ENCODE measurements at places on chromosomes 4 and X. TPM values are rescaled to one million over a fixed set of nuclear protein-coding genes. Genes with fewer than 3 reads are reported as not detected.

The TMPRSS11E gene
- not detected for total RNA-seq

The MAGEA1 gene
- total RNA-seq = not detected

The HMGB3 gene
- 25.6 TPM for total RNA-seq

The MOB1B gene
- total RNA-seq = 5.9 TPM

The PCDH18 gene
- 2.8 TPM for total RNA-seq

The LETM1 gene
- total RNA-seq = 63.9 TPM

The KCND1 gene
- total RNA-seq = 3.4 TPM

The DNAAF6 gene
- not detected for total RNA-seq

The SLC2A9 gene
- total RNA-seq = 0.81 TPM

The GABRE gene
- total RNA-seq = 3.2 TPM

The RBM46 gene
- 0.81 TPM for total RNA-seq

The PNPLA4 gene
- total RNA-seq = 24.8 TPM

The YIPF7 gene
- not detected for total RNA-seq

The ANOS1 gene
- 1.6 TPM for total RNA-seq

The PLK4 gene
- total RNA-seq = 21.7 TPM

The AP1AR gene
- total RNA-seq = 8.4 TPM

The MAGEC1 gene
- total RNA-seq = not detected

The AMER1 gene
- total RNA-seq = 2.4 TPM

The HTN3 gene
- total RNA-seq = not detected

The TLR8 gene
- total RNA-seq = not detected

The PPP2R2C gene
- not detected for total RNA-seq

The C4orf51 gene
- total RNA-seq = not detected

The DUSP21 gene
- total RNA-seq = not detected

The CSAG2 gene
- total RNA-seq = not detected

The TCP11X2 gene
- total RNA-seq = not detected

The HSFX4 gene
- total RNA-seq = not detected

The NKX6-1 gene
- total RNA-seq = not detected

The TMEM271 gene
- not detected for total RNA-seq

The LUZP4 gene
- not detected for total RNA-seq

The VEGFD gene
- total RNA-seq = not detected

The SOWAHD gene
- not detected for total RNA-seq

The SMIM43 gene
- total RNA-seq = not detected

The MAGEB1 gene
- total RNA-seq = not detected

The DKK2 gene
- 0.76 TPM for total RNA-seq

The LIMCH1 gene
- total RNA-seq = 9.1 TPM

The CLTRN gene
- total RNA-seq = 0.16 TPM

The TEX13D gene
- not detected for total RNA-seq

The HERC5 gene
- 0.33 TPM for total RNA-seq

The RAB41 gene
- total RNA-seq = not detected

The GAGE1 gene
- not detected for total RNA-seq

The MTMR8 gene
- total RNA-seq = 0.13 TPM

The RHOH gene
- total RNA-seq = not detected

The TADA2B gene
- total RNA-seq = 12.2 TPM

The IGFBP7 gene
- 625 TPM for total RNA-seq

The PDZD4 gene
- under 0.01 TPM for total RNA-seq

The ADH6 gene
- 0.13 TPM for total RNA-seq

The MAGEA8 gene
- total RNA-seq = not detected

The F9 gene
- total RNA-seq = not detected

The APLN gene
- not detected for total RNA-seq

The ODAPH gene
- 2.1 TPM for total RNA-seq

The ATP1B4 gene
- not detected for total RNA-seq

The GLA gene
- 41.7 TPM for total RNA-seq

The GAGE12C gene
- not detected for total RNA-seq

The ENPP6 gene
- total RNA-seq = not detected
